ENCODE measurements at places on chromosomes 7 and 10.
A peak's percentile ranks its signal among the peaks of the same experiment; 100 is the strongest.

DNA sequence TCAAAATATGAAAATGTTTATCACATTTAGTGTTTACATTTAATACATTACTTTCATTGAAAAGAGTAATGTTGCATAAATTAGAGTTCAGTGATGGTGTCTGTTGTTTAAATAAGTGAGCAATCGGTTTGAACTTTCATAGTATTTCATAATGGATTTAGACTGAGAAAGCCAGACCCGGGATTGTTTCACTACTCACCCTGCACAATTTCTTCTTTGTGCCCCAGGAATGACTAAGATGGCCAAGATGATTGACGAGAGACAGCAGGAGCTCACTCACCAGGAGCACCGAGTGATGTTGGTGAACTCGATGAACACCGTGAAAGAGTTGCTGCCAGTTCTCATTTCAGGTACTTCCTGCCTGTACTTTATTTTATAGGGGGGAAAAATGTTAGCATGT is 74.6 kb downstream of the VCL start:
- DNase-seq, result no peak

DNA sequence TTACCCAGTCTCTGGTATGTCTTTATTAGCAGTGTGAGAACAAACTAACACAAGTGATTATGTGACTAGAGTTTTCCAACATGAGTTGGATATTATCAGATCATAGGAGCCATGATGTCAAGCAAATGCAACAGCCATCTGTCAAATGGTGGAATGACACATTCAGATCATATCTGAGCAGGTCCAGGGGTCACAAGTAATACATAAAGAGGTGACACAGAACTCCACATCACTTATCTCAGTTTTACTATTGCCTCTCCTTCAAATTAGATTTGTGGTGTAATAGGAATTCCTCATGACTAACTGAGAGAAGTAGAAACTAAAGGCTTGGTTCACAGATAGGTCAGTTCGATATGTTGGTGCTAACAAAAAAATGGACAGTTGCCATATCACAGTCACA is 12.2 kb upstream of the SAMD9L start:
- no peak for DNase-seq

- DNase-seq, result no peak
Observed at GRCh38 chr10:43114743-43115611, 23.3 kb upstream of the CSGALNACT2 start.

DNA sequence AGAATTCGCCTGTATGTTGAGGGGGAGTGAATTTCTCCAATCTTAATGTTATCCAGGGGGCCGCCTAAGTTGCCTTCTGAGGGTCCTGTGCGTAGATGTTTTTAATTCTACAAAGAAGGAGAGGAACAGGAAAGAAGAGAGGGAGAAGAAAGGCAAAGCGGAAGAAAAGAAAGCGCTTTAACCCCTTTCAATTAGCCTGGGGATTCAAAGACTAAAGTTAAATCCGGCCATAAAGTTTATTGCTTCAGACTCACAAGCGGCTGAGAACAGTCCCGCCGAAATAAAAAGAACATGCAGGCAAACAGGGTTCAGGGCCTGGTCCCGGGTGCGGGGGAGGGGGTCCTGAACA is 4.5 kb downstream of the HOXA5 start:
- no peak for DNase-seq

DNA sequence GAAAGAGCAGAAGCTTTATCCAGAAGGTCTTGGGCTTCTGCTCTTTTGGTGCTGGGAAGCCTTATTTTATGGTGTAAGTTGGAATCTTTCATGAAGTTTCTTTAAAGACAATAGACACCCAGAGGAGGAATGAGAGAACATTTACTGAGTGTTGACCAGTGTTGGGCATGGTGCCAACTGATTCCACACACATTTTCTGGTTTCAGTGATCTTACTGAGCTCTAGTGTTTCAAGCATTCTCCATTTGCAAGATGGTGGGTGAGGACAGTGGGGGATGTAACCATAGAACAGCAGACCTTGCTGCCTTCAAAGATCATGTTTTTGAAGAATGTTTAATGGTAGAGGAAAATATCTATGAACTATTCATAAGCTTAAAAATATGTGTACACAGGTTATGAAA is 114.6 kb downstream of the LRMDA start:
- DNase-seq, result no peak

DNA sequence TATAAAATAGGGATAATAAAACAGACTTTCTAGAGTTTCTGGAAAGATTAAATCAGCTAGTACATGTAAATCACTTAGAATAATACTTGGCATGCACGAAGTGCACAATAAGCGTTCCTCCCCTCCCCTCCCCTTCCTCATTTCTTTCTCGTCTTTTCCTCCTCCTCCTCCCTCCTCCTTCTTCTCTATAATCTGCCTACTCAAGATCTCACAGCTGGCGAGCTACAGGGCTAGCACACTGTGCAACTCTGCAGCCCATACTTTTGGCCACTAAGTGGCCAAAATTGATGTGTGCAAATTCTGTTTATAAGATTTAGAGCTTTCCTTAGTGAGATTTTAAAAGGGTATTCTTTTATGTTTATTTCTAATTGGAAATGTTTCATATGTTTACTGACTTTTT is 565.3 kb downstream of the PHTF2 start:
- DNase-seq, result no peak

- no peak for DNase-seq
Observed at GRCh38 chr10:80184291-80184690, 21.0 kb downstream of the ANXA11 start.

DNA sequence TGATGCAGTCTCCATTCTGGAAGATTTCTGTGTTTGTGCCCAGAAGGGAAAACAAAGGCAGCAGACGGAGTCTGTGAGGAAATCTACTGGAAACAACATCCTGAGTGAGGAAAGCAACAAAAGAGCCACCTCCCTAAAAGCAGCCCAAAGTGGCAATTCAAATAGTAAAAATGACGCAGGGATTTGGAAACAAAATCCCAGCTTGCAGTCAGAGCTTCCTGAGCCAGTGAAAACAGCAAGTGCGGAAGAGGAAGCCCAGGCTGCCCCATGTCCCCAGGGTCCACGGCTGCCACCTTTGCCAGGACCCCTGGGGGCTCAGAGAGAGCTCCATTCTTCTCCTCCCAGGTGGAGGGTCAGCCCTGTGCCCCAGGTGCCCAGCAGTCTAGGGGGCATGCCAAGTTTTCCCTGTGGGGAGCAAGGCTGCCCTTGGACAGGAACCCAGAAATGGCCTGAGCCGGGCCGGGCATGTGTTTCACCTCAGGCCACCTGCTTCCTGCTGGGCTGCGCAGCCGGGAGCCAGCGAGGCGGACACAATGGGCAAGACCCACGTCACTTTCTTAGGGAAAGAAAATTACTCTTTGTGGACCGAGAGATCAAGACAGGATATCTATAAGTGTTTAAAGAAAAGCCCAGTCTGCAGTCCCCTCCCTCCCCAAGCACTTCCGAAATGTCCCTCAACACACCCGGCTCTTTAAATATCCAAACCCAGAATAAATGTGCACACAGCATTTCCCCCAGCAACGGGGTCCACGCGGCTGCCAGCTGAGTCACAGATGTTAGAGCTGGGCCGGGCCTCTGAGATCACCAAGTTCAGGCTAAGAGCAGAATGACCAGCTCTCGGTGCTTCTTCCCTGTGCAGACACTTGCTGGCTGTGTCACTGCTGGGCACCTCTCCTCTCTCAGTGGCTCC is 231.1 kb downstream of the ARHGAP12 start:
- no peak for DNase-seq

GRCh38 chr7:123327661-123328060 is 127.9 kb upstream of the SLC13A1 start:
- no peak for DNase-seq

DNA sequence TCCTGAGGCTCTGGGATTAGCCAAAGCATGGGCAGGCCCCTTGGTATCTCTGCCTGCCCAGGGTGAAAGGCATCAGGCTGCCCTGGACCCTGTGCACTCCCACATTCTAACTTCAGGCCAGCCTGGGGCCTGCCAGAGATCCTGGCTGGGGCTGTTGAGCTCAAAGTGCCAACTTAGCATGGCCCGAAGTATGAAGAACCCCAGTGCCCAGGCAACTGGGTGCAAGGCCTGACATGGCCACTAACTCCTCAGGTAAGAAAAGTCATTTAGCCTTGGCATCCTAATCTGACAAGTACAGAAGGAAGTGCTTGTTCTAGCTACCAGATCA is 43.2 kb downstream of the FAM53B start:
- no peak for DNase-seq

DNA sequence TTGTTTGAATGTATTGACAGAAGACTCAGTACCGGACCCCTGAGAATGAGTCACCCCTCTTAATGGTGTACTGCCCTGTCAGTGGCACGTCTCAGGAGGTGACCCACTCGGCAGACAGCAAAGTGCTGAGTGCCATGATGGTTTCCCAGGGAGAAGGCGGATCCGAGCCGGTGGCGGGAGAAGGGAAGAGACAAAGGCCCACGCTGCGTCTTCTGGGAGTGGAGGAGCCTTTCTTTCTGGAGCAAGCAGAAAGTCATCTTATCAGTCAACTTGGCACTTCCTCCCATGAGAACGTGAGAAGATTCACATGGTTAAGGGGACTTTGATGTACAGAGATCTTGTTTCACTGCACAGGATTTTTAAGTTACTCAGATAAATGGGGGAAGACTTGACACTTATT is 14.6 kb upstream of the PPP2R2D start:
- DNase-seq, result no peak

- DNase-seq, result peak; percentile 5
Observed at GRCh38 chr10:77925795-77926565, 575 bp downstream of the DLG5 start.
